ENCODE measurements at places on chromosomes 4 and X.
A peak's percentile ranks its signal among the peaks of the same experiment; 100 is the strongest.

DNA sequence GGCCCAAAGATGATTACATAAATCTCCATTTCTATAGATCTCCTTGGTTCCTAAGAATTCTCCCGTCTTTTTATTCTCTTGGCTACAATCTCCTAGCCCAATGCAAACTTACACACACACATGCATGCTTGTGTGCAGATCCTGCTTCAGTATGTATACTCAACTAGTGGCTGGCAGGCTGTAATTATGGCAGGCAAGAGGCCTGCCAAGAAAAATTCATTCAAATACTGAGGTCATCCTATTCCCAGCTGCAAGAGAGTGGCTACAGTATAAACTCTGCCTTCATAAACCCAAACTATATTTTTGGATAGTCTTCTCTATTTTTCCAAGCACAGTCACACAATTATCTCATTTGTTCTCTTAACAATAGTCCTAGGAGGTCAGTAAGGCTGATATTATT, 95.2 kb downstream of the SHROOM4 start:
- no peak for DNase-seq

DNA sequence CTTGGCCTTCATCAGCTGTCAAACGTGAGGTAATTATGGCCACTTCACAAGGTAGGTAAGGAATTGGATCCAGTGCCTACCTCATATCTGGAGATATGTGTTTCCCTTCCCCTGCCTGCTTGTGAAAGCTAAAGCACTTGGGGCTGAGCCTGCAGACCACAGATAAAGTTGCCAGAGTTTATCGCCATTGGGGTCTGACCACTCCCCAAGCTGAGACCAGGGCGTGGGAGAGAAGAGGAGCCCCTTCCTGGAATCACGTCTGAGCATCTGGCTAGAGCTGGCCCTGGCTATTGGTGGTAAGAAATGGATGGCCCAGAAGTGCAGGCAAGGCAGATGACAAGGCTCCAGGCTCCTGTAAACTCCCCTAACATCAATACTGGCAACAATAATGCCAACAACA, 2.7 kb downstream of the ALAS2 start:
- no peak for DNase-seq

GRCh38 chr4:186205156-186205555, 13.8 kb downstream of the CYP4V2 start:
- no peak for DNase-seq

DNA sequence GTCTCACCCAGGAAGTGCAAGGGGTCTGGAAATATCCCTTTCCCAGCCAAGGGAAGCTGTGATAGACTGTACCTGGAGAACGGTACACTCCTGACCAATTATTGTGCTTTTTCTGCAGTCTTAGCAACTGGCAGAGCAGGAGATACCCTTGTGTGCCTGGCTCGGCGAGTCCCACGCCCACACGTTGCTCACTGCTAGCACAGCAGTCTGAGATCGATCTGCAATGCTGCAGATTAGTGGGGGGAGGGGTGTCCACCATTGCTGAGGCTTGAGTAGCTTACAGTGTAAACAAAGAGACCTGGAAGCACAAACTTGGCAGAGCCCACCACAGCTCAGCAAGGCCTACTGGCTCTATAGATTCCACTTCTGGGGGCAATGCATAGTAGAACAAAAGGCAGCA, 138.5 kb downstream of the CHRDL1 start:
- no peak for DNase-seq

DNA sequence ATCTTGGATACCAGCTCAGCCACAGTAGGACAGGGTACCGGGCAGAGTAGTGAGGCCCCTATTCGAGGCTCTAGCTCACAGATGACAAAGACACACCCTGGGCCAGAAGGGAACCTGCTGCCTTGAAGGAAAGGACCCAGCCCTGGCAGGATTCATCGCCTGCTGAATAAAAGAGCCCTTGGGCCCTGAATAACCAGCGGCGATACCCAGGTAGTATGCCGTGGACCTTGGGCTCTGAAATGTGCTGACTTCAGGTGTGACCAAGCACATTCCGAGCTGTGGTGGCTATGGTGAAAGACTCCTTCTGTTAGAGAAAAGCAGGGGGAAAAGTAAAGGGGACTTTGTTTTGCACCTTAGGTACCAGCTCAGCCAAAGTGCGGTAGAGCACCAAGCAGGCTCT, 14.6 kb downstream of the MED14 start:
- no peak for DNase-seq

GRCh38 chr4:17029964-17030363, 131.5 kb upstream of the LDB2 start:
- no peak for DNase-seq

DNA sequence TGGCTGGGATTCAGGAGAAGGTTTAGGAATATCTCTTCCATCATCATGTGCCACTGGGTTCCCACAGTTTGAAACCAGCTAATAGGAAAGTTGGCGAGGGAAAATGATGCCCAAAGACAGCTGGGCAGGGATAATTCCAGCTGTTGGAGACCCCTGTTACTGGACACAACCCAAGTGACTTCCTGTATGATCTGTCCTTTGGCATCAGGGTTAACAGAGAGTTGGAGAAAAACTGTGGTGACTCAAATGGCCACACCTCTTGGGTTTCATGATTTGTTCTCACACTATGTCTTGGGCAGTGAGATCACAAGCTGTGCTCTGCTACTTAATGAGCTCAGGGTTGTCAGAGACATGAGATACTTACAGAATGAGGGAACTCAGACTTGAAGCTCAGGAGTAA, 3.8 kb downstream of the FGF16 start:
- no peak for DNase-seq

- DNase-seq = no peak
These were observed 1069.5 kb downstream of the DMD start for GRCh38 chrX:32141841-32142240.

GRCh38 chrX:14232688-14233087, 203.0 kb upstream of the GEMIN8 start:
- no peak for DNase-seq

- DNase-seq = no peak
These were observed 15.5 kb upstream of the GPM6A start for GRCh38 chr4:175827516-175827915.

GRCh38 chr4:20532871-20533870, 167.1 kb upstream of the PACRGL start:
- no peak for DNase-seq

DNA sequence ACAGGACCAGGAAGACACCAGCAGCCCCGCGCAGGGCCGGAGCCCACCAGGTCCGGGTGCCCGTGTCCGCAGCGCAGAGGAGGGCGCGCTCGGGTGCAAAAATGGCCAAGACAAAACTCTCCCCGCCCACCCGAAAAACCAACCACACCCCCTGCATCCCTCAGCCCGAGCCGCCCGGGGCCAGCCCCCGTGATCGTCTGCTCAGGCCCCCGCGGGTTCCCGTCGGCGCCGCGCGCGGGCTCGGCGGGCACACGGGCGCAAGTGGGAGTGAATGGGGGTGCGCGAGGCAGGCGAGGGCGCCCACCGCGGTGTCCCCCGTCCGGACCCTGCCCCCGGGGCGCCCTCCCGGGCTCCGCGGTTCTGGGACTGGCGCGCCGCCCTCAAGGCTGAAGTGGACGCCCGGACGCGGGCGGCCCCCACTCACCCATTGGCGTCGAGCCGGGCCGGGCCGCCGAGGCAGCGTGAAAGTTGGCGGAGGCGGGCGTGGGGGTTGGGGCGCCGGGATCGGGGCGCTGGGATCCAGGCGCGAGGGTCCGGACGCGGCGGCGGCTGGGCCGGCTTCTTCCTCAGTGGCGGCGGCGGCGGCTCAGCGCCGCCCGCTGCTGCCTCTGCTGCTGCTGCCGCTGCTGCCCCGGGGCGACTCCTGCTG, 393 bp downstream of the SH3KBP1 start:
- DNase-seq = no peak

GRCh38 chrX:25754399-25754798, 383.7 kb upstream of the MAGEB18 start:
- no peak for DNase-seq

- no peak for DNase-seq
These were observed 8.9 kb downstream of the CLCN4 start for GRCh38 chrX:10165580-10166247.

GRCh38 chr4:52911684-52912294, 49.7 kb downstream of the RASL11B start:
- peak; percentile 66 for DNase-seq

DNA sequence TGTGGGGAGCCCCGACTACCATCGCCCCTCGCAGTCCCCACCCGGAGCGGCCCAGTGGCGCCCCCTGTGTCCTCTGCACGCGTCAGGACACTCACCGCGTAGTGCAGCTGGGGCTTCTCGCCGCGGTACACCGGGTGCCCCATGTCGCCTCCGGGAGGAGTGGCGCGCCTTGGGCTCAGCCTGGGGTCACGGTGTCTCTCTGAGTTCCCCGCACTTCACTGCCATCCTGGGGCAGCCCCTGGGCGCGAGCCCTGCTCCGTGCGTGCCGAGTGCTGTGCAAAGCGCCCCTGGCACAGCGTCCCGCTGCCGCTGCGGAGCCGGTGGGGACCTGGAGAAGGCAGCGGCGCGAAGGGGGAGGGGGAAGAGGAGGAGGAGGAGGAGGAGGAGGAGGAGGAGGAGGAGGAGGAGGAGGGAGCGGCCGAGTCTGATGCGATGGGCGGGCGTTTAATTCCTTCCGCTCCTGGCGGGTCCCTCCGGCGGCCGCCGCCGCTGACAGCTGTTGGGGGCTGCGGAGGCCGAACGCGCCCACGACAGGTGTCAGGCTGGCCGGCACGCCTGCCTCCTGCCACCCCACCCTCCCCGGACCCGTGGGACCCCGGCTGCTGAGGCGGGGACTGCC, 134.3 kb downstream of the AMELX start:
- peak; percentile 45 for DNase-seq

DNA sequence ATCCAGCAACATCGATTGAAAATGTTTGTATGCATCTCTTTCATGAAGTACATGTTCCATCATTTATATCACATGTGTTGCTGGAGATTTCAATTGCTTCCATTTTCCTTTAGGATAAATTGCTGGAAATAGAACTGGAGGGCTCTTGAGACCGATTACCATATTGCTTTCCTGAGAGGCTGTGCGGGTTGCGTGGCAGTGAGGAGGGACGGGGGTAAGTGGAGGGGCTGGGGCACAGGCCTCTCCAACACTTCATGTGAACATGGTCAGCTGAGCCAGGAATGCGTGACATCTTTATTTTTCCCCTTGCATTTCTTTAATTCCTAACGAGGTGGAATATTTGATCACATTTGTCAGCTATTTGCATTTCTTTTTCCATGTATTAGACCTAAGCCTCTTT, 144.6 kb downstream of the TBL1X start:
- peak; percentile 3 for DNase-seq

- peak; percentile 22 for DNase-seq
These were observed 126.4 kb downstream of the KDR start for GRCh38 chr4:54999003-54999402.

- DNase-seq = no peak
These were observed 24.6 kb downstream of the NAP1L5 start for GRCh38 chr4:88672987-88673386.

All from NCI-H524 (cell line).